Common myeloid progenitor, CD34-positive (primary cell): ENCODE measurements at places on chromosomes 3 and 15.
A peak's percentile ranks its signal among the peaks of the same experiment; 100 is the strongest.

GRCh38 chr15:39298271-39298962 lies 282.5 kb upstream of the THBS1 start:
- DNase-seq, result no peak

DNA sequence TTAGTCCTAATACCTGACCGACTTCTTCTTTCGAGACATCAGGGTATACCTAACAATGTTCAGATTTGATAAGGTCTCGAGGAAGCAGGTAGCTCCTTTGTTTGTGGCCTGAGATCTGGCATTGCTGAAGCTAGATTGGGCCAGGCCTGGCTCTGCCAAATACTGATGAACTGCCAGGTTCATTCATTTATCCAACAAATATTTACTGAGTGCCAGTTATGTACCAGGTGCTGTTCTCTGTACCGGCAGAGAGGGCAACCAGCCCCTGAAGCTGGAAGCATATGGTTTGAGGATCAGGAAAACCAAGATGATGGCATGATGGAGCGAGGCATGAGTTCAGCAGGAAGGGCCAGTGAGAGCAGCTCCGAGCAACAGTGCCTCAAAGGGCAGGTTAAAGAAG lies 196.2 kb upstream of the NSMCE3 start:
- DNase-seq, result no peak

- DNase-seq, result no peak
These were observed 24.1 kb downstream of the GABRA5 start for GRCh38 chr15:26890988-26891387.

- peak; percentile 21 for DNase-seq
These were observed 141.4 kb downstream of the TGFBR2 start for GRCh38 chr3:30747771-30748281.

GRCh38 chr15:25738171-25738965 lies 124.8 kb downstream of the ATP10A start:
- DNase-seq, result peak; percentile 88

DNA sequence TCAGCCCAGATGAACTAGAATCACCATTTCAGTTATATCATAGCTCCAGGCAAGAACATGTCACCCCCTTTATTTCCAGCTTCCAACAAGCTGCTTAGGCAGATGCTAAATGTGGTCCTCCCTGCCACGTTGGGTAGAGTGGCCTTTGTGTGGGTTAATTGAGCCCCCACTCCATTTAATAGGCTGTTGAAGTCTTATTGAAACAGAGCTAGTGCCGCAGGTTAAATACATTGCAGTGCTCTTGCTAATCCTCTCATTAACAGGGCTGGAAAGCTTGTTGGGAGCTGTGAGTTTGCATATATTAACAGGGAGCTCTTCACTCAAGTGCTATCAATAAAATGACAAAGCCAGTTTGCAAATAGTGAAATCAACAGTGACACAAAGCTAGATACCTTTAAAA lies 248.4 kb upstream of the CMC1 start:
- no peak for DNase-seq

- no peak for DNase-seq
These were observed 46.6 kb upstream of the TNIK start for GRCh38 chr3:171506743-171507319.

DNA sequence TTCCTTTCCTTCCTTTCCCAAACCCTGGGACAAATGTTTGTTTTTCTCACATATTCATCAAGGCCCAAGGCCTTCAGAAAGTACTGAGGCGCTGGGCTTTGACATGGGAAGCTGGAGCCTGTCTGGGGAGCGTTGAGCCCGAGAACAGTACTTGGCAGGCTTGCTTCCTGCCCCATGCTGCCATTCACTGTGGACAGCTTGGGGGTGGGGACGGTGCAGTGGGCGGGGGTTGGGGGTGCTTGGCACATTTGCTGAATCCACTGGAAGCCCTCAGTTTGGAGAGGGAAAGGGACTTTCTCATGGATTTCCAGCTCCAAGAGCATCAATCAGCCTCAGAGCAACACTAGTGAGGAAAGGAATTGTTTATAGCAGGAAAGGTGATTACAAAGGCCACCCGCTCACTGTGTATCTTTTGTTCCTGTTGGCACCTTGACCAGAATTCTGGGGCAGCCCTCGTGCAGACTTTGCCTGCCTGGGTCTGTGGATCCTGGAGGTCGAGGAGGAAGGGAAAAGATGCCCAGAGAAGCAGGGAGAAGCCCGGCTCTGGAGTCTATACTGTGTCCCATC lies 199.8 kb upstream of the RGMA start:
- DNase-seq, result no peak
